ENCODE measurements at places on chromosomes 4 and X.

- DNase-seq, result no peak
Observed at GRCh38 chrX:107603429-107604159, 24.7 kb upstream of the PRPS1 start.

GRCh38 chr4:11463707-11464106 lies 35.0 kb upstream of the HS3ST1 start:
- no peak for DNase-seq

DNA sequence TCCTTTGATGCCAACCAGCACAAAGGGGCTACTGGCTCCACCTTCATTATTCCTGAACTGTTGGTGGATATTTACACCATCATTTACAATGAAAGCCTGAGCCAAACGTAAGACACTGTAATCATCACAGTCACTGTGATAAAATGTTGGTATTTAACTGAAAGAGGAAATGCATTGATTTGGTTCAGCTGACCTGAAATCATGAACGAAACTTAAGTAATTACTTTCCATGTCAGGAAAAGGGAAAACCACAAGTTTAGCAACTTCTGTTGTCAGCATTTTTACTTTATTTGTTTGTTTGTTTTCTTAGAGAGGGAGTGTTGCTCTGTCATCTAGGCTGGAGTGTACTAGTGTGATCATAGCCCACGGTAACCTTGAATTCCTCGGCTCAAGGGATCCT lies 247.8 kb upstream of the FAM47A start:
- DNase-seq, result no peak

DNA sequence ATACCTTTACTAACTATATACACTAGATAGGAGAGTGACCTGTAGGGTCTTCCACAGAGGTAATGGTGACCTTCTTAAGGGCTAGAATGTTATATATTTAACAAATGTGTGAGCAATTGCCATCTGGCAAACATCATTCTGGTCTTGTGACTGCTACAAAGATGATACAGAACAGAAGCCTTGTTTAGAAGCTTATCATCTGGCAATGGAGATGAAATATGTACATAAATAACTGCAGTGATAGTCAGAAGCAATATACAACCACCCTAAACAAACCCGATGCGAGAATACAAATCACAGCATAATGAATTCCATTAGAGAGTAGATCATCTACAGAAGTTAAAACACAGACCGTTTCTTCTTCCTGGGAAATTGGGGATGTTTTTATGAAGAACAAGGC lies 952.7 kb upstream of the SLIT2 start:
- DNase-seq, result no peak

Data from lower leg skin (tissue), 4 donors.